NCI-H526 (cell line): ENCODE measurements at places on chromosomes 3 and 15.

- DNase-seq = no peak
Measured at GRCh38 chr15:42042602-42043400, 22.0 kb upstream of the PLA2G4E start.

DNA sequence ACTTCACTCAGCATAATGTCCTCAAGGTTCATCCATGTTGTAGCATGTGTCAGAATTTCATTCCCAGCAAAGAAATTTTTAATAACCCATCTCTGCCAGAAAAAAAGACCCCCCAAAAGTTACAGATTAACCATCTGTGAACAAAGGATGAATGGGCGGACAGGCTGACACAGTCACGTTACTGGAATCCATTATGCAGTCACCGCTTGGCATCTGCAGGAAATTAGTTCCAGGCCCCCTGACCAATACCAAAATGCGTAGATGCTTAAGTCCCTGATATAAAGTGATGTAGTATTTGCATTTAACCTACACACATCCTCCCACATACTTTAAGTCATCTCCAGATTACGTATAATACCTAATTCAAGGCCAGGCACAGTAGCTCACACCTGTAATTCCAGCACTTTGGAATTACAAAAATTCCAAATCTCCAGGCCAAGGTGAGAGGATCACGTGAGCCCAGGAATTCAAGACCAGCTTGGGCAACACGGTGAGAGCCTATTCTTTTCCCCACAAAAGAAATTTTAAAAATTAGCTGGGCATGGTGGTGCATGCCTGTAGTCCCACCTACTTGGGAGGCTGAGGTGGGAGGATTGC lies 1.5 kb upstream of the SLC12A8 start:
- no peak for DNase-seq

- DNase-seq = no peak
Measured at GRCh38 chr3:176987901-176988650, 209.2 kb downstream of the TBL1XR1 start.

GRCh38 chr3:171825222-171825828 lies 15.0 kb upstream of the PLD1 start:
- peak; percentile 49 for DNase-seq

GRCh38 chr3:24451461-24452099 lies 43.1 kb downstream of the THRB start:
- no peak for DNase-seq

GRCh38 chr3:111947231-111947630 lies 31.6 kb upstream of the ABHD10 start:
- no peak for DNase-seq

GRCh38 chr3:195709676-195710085 lies 11.1 kb upstream of the MUC20 start:
- DNase-seq = no peak

GRCh38 chr3:180870008-180870699 lies 42.3 kb upstream of the FXR1 start:
- DNase-seq = no peak

DNA sequence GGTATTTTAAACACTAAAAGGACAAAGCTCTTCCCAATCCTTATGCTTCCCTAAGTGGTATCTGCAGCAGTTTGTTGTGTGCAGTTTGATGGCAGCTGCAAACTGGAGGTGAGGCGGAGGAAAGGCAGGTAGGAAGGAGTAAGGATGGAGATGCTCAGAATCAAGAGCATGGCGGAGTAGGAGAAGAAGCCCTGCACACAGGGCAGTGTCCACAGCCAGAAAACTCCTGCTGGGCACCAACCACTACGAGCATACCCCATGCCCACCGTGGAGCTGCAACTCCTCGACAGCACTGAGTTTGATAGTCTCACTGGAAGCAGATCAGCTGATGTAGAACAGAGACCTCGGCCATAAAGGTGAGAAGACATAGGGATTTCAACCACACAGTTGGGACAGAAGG lies 30.3 kb upstream of the ESYT3 start:
- DNase-seq = no peak

DNA sequence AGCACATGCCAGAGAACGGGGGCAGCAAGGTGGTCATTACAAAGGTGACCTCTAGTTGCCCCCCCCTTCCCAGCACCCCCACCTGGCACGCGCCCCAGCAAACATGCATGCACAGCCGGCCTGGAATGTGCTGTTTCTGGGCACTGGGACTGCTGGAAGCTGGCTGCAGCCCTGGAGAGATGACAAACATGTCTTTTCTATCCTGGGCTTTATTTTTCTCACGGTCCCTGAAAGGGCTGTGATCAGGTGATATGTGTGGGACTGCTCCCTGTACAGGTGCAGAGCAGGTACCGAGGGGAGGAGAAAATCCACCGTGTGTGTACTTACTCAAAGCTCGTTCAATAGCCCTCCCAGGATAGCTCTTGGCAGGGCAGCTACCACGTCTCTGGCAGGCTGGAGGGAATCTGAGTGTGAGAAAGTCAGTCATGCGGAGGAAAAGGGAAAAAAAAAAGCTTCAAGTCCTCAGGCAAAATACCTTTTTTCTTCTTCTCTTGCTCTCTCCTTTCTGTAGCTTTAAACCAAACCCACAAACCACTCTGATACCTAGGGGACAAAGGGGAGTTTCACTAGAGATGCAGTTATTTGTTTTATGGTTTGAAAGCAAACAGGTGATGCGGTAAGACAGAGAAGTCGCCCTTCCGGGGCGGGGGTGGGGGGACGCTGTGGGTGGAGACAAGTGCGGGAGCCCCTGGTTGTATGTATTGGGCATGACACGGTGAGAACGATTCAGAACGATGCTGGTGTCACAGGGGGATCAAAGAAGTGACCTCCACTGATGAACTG lies 5.0 kb upstream of the HES1 start:
- DNase-seq = peak; percentile 94

GRCh38 chr3:173983343-173983742 lies 585.8 kb downstream of the NLGN1 start:
- DNase-seq = no peak

- peak; percentile 55 for DNase-seq
Measured at GRCh38 chr3:125108833-125109535, 53.2 kb upstream of the HEG1 start.

GRCh38 chr15:90165659-90166489 lies 35.3 kb upstream of the SEMA4B start:
- peak; percentile 30 for DNase-seq

GRCh38 chr3:51963951-51964451 lies 3.3 kb downstream of the PCBP4 start:
- DNase-seq = no peak

GRCh38 chr3:120311863-120312794 lies 27.1 kb upstream of the GPR156 start:
- DNase-seq = no peak

GRCh38 chr15:36758800-36759199 lies 179.4 kb downstream of the CDIN1 start:
- no peak for DNase-seq

DNA sequence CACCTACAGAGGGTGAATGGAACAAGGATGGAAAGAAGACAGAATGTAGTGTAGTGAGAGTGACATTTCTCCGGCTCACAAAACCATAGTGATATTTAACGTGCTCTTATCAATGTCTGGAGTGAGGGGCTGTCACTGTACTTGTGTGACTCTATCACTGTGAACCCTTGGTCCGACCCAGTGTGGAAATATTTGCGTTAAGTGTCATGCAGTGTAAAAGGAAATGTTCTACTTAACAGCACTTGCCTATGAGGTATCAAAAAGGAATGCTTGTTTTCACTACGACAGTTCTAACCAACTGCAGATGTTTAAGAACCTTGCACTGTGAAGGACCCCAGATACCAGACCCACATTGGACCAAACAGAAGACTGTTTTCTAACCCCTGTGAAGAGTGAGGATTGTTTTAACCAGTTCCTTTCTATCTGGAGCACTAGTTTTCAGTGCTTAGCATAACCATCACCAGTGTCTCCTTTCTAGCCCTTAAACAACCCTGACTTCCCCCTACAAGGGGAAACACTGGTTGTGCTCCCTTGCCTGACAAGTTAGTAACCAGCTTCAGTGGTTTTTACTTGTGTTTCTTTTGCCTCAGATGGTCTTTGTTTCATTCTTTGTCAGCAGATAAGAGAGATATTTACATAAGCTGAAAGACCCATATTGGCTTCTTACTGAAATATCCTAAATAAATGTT lies 144.7 kb upstream of the ABHD17C start:
- DNase-seq = no peak

DNA sequence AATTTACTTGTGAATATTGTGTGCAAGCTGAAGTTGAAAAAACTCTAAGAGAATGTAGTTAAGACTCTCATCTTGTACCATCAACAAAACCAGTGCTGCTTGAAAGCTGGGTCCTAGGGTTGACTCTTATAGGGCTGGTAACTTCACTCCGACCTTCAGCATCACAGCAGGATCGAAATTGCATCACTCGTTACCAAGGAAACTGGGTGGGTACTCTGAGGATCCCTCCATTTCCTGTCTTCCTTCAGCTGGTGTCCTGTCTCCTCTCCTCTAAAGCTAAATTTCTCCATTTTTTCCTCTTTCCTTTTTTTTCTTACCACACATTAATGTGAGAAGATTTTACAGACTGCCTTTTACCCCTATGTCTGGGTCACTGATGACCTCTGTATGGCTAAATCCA lies 3.0 kb upstream of the APH1B start:
- no peak for DNase-seq

DNA sequence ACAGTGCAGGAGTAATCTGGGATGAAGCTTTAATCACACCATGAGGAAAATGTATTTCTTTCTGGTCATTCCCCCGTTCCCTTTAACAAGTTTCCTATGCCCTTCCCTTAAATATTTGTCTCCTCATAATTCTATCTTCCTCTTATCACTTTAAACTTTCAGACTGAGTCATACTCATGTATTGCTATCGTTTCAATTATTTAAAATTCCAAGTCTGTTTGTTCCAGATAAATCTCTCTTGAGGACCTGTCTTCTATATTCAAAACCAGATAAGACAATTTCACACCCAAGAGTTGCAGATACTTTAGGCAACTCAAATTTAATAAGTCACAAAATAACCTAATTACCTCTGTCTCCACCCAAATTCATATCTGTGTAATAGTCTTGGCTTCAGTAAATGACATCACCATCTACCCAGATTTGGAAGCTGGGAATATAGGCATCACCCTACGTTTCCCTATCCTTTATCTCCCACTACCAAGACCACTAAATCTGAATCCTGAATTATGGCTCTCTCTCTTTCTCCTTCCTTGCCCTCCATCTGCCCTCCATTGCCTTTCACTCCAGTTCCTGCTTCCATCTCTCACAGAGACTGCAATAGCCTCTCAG lies 220.1 kb downstream of the PYDC2 start:
- DNase-seq = no peak

DNA sequence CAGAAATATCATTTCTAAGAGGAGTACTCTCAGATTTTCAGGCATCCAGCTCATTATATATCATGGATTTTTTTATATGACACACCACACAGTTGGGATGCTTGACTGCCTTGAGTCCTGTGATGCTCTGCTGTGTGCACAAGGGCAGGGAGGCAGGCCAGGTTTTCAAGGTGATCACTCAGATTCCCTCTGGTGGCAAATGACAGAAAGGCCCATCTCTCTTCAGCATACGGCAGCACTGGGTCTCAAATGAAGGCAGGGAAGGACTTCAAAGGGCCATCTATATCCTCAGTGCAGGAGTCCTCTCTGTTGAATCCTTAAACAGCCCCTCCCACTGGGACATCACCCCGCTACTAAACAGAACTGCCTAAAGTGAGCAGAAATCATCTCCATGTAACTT lies 54.8 kb upstream of the MYO5C start:
- no peak for DNase-seq

- DNase-seq = no peak
Measured at GRCh38 chr3:148204131-148204530, 493.6 kb upstream of the AGTR1 start.

GRCh38 chr3:9937486-9938238 lies 4.0 kb downstream of the CRELD1 start:
- no peak for DNase-seq

- no peak for DNase-seq
Measured at GRCh38 chr3:4326868-4327267, 23.7 kb downstream of the SETMAR start.

DNA sequence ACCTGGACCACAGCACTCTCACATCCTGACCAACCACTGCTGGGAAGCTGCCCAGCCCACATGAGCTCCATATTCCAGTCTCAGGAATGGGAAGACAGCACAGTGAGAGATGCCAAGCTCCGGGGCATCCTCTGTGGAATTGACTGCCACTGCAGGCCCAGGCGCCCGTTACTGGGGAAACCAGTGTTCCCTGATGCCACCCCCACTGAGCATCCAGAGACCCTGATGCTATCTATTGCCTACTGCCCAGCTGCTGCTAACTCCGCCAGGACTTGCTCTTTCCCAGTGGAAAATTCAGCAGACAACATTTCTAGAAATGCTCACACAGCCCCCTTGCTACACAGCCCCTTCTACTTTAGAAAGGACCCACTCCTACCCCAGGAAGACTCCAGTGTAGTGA lies 57.6 kb downstream of the CYP19A1 start:
- DNase-seq = no peak

GRCh38 chr3:153970741-153971347 lies 150.3 kb upstream of the ARHGEF26 start:
- DNase-seq = no peak
